Thoracic aorta (tissue), 2 donors: ENCODE measurements at places on chromosomes 16 and 17. TPM values are rescaled to one million over a fixed set of nuclear protein-coding genes. Genes with fewer than 3 reads are reported as not detected.

DNA sequence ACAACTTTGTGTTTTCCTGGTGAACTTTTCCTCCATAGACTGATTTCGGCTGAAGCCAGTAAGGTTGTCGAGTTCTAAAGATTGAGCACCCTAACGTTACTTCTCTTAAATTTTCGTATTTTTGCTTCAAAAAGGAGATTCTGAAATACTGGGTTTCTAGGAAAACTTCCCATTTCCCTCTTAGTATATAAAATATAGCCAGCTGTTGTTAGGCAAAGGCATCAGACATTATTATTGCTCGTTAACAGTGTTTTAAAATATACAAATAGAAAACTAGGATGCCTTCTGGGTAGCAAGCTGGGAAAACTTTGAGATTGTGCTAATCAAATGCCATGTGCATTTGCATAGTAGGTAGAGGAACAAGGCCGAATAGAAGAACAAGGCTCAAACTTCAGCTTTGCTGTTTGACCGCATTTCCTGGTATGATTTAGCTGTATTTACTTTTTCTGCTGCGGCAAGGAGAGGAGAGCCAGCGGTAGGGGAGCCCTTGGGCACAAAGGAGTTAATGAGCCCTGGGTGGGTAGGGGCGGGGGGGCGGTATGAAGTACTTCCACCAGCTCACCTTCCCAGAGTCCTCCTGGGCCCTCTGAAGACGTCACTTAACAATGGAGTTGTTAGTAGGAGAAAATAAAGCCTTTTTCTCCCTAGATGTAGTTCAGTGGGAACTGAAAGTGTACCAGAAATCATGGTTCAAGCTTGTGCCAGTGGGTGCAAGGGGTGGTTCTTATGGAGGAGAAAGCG lies 151.9 kb downstream of the MSI2 start:
- no peak for DNase-seq

- no peak for DNase-seq
These were observed 33.5 kb upstream of the ENDOV start for GRCh38 chr17:80381416-80381923.

- DNase-seq = no peak
These were observed 8.0 kb downstream of the CISD3 start for GRCh38 chr17:38738007-38738662.

- DNase-seq = no peak
These were observed 79.3 kb downstream of the CACNG1 start for GRCh38 chr17:67123699-67124098.

- DNase-seq = no peak
These were observed 91.4 kb upstream of the EEF2KMT start for GRCh38 chr16:5188989-5189352.

- no peak for DNase-seq
These were observed 13.2 kb upstream of the CLUH start for GRCh38 chr17:2724784-2725164.

- DNase-seq = no peak
These were observed 111.3 kb downstream of the BANP start for GRCh38 chr16:88062341-88063210.

GRCh38 chr17:38568845-38569510 lies 36.8 kb downstream of the SRCIN1 start:
- DNase-seq = no peak

- no peak for DNase-seq
These were observed 20.1 kb downstream of the GPRC5B start for GRCh38 chr16:19864566-19864965.

- DNase-seq = no peak
These were observed 29.4 kb downstream of the C16orf87 start for GRCh38 chr16:46801428-46802049.

DNA sequence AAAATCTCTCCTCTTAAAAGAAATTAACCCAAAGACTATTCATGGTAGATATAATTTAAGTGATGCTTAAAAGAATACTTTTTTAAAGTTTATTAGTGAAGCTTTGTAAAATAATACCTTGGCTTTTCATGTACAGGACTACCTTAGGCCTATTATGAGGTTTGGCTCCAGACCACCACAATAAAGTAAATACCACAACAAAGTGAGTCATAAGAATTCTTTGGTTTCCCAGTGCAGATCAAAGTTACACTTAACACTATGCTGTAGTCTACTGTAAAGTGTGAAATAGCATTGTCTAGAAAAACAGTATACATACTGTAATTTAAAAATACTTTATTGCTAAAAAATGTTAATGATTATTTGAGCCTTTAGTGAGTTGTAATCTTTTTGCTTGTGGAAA lies 31.7 kb downstream of the CLTC start:
- DNase-seq = no peak

GRCh38 chr16:55045756-55046460 lies 115.2 kb downstream of the IRX5 start:
- no peak for DNase-seq

DNA sequence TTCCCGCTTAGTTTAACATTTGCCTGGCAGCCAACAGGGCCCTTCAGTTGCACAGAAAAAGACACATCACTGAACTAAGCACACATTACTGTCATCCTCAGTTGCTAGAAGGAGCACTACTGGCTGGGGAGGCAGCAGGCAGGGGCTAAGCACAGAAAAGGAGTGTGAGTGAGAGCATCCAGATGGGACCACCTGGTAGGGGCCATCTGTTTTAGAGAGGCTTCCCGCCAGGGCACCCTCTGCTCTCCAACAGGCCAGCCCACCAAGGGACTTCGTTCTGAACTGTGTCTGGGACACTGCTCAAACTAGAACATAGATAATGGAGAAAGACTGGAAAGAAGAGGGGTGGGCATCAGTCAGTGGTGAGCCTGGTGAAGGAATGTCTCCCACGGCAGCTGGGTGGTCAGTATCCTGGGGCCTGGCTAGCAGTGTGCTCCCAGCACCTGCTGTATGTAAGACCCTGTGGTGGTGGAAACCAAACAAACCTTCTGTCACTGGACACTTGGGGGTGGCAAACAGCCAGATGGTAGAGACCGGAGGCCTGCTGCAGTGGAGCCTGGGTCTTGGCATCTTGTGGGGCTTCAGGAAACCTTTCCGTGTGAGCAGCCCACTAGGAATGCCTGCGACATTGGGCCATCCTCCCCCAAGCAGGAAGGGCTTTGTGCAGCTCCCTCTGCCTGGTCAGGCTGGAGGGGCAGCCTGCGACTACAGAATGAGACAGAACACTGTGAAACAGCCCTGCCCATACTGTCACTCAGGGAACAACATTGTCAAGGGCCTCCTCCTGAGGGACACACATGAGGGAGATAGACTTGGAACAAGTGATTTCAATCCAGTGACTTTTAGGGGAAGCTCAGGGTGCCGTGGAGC lies 12.8 kb upstream of the RANGRF start:
- DNase-seq = no peak

GRCh38 chr17:82985973-82986372 lies 93.4 kb upstream of the METRNL start:
- no peak for DNase-seq

DNA sequence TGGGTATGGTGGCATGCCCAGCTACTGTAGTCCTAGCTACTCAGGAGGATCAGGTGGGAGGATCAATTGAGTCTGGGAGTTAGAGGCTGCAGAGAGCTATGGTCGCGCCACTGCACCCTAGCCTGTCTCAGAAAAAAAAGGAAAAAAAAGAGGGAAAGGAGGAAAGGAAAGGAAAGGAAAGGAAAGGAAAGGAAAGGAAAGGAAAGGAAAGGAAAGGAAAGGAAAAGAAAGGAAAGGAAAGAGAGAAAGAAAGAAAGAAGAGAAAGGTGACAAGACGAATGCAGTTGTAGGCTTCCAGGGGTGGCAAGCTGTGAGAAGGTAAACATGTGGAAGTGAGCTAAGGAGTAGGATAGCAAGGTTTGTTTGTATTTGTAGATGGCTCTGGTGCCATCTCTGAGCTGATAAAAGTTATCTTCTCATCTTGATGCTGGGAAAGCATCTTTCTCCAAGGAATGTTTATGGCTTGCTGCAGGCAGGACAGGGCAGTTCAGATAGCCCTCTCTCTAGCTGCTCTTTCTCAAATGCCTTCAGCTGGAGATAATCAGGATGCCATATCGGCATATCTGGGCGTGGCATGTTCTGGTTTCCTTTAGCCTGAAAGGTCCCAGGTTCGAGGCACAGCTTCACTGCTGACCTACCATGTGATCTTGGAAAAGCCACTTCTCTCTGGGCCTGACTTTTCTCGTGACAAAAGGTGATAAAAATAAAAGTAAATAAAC lies 2.8 kb upstream of the NOS2 start:
- no peak for DNase-seq

GRCh38 chr16:73390936-73391335 lies 343.0 kb upstream of the ZFHX3 start:
- DNase-seq = no peak

DNA sequence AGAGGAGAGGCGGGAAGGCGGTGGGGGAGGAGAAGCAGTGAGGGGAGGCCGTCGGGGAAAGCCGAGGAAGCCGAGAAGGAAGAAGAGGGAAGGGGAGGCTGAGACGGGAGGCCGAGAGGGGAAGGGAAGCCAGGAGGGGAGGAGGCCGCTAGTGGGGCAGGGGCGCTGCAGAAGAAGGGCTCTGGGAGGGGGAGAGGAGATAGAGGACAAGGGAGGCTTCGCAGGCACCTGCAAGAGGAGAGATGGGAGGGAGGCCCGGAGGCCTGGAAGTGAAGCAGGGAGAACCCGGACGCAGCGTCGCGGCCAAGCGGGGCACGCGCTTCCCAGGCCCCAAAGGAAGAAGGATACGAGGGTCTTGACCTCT lies 2.3 kb downstream of the C17orf58 start:
- no peak for DNase-seq

- DNase-seq = no peak
These were observed 28.2 kb upstream of the ACSF3 start for GRCh38 chr16:89065458-89065822.

Gene CDH8
- 7.0 TPM for total RNA-seq

Gene ZMYND15
- 5.8 TPM for total RNA-seq

Gene PAQR4
- total RNA-seq = 5.8 TPM

Gene PRKCA
- 11.6 TPM for total RNA-seq

Gene KRT15
- total RNA-seq = 0.68 TPM

Gene ESRP2
- 9.1 TPM for total RNA-seq

Gene VPS9D1
- 18.3 TPM for total RNA-seq

Gene KRT27
- total RNA-seq = not detected

Gene FADS6
- total RNA-seq = not detected

Gene IL17C
- total RNA-seq = 0.92 TPM

Gene SEPTIN12
- total RNA-seq = not detected

Gene CES1
- 22.7 TPM for total RNA-seq

Gene TMEM204
- total RNA-seq = 111 TPM
